ENCODE measurements at places on chromosomes 11 and 22. TPM values are rescaled to one million over a fixed set of nuclear protein-coding genes. Genes with fewer than 3 reads are reported as not detected.

NEFH gene
- polyA plus RNA-seq, result 7.2 TPM

CRYBB3 gene
- polyA plus RNA-seq, result not detected

CHRM4 gene
- polyA plus RNA-seq, result not detected

GRCh38 chr11:10561043-10561818 lies 7.2 kb downstream of the LYVE1 start:
- no peaks in the 10 kb centered on the region for H3K4me1 ChIP-seq
- DNase-seq, result no peak
- no peaks in the 10 kb centered on the region for H3K27me3 ChIP-seq
- H3K27ac ChIP-seq, result no peak overlapping the region

DNA sequence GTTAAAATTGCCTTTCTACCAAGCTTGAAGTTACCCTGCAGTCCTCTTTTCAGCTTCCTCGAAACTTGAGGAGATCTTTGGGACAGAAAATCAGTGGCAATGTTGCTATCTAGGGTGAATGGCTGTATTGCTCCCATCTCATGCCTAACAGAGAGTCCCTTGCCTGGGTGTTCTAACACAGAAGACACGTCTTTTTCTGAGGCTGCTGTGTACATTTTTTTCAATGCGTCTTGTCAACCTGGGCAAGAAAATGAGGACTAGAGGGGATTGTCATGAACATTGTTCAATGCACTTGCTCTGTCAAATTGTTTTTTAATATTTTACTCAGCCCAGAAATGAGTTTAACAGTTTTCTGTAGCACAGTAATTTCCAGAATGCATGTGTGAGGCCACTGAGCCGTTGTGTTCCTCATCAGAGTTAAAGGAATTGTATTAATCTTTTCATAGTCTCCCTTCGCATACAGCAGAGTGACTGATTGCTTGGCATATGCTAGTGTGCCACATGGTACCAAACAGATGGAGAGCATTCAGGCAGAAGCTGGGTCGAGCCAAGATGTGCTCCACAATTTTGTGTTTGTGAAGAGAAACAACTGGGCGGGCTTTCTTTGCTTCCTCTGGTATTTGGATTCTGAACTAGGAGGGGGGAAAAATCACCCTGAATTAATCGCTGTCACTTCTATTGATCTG lies 86.0 kb downstream of the CASP12 start:
- H3K4me1 ChIP-seq, result no peaks in the 10 kb centered on the region
- H3K27me3 ChIP-seq, result no peaks in the 10 kb centered on the region
- H3K4me3 ChIP-seq, result no peak overlapping the region
- DNase-seq, result no peak
- H3K27ac ChIP-seq, result no peak overlapping the region

GRCh38 chr11:7348432-7349304 lies 97.0 kb downstream of the SYT9 start:
- no peak for DNase-seq
- H3K27ac ChIP-seq, result no peak overlapping the region
- H3K4me3 ChIP-seq, result no peak overlapping the region
- H3K4me1 ChIP-seq, result no peaks in the 10 kb centered on the region
- H3K27me3 ChIP-seq, result no peaks in the 10 kb centered on the region

DNA sequence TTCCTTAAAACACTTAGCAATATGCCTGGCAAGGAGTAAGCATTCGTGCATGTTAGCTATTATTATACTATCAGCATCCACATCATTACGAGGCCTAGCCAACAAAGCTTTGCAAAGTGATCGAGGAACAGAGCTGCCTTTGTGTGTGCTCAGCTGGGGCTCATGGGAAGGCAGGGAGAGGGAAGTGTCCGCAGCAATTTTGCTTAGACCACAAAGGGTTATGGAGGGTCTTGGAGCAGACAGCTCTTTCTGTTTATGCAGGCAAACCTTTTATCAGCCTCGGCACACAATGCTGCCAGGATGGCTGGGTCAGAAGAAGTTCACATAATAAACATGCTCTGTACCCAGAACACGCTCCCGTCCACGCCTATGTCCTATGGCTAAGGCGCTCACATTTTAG lies 10.9 kb upstream of the DKK3 start:
- peak overlapping the region; percentile 38 for H3K27ac ChIP-seq
- H3K4me1 ChIP-seq, result peaks cover 10% of the 10 kb centered on the region
- DNase-seq, result no peak
- H3K27me3 ChIP-seq, result no peaks in the 10 kb centered on the region

GRCh38 chr11:87076874-87077429 lies 39.2 kb downstream of the TMEM135 start:
- H3K36me3 ChIP-seq, result no peaks in the 10 kb centered on the region
- no peaks in the 10 kb centered on the region for H3K27me3 ChIP-seq
- no peak for DNase-seq
- no peak overlapping the region for H3K27ac ChIP-seq
- H3K4me3 ChIP-seq, result no peak overlapping the region
- H3K4me1 ChIP-seq, result no peaks in the 10 kb centered on the region
